ENCODE measurements at places on chromosomes 7 and 10.

DNA sequence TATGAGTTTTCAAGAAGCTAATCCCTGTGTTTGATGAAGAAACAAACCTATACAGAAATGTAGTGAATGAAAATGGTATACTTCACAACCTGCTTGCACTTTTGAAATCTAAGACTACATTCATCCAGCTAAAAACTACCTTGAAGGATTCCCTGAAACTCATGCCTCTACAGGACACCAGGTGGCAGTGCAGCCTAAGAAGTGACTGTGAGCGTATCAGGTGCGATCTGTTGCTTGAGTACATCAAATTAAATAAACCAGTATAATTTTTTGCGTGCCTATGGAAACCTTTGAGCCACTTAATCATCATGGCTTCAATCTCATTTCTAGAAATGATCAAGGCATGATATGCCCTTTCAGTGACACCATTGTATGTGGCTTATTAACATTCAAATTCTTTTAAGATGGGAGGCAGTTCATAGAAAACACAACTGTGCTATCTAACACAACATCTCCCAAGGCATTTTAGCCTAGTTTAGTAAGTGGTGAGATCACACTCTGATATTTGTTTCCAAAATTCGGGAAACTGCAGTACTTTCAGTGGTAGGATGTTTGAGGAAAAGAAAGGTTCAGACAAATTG lies 57.4 kb downstream of the PPP1R17 start:
- peak; percentile 75 for DNase-seq

DNA sequence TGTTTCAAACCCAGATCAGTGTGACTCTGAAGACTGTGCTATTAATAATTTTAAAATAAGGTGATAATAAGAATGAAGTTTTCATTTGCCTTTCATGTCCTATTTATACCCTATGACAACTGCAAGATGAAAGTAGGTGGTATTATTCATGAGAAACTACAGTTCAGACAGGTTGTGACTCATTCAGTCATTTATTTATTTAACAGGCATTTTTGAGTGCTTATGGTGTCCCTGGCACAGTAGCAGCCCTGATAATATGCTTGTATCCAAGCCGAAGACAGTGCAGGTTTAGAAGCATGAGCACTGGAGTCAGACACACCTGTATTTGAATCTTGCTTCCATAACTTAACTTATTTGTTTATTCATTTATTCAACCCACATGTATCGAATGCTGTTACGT lies 87.1 kb downstream of the FZD1 start:
- DNase-seq: peak; percentile 64

DNA sequence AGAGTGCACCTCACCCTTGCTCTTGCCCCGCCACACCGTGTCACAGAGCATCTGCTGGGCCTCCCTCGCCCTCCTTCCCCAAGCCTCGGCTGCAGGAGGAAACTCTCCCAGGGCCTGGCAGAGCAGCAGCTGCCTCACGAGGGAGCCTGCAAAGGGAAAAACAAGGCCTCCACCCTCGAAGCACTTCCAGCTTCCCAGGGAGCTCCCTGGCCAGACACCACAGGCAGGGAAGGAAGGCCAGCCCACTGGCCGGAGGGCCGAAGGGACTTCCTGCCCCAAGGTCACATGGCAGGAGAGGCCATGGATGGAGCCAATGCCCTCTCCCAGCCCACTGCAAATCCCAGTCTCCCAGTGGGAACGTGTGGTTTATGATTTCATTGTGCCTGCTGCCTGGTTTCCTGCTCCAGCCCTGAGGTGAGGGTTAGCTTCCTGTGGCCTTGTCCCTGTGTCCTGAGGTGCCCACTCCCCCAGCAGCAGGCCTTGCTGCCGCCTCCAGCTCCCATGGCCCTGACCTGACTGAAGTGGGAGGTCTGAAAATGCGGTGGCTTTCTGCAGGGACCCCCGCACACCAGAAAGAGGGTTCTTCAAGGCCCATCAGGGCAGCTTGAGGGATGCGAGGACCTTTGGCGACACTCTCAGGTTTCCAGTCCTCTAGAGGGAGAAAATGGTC lies 100.5 kb upstream of the PPIF start:
- peak; percentile 71 for DNase-seq

- no peak for DNase-seq
Measured at GRCh38 chr7:31121601-31122000, 69.5 kb downstream of the ADCYAP1R1 start.

DNA sequence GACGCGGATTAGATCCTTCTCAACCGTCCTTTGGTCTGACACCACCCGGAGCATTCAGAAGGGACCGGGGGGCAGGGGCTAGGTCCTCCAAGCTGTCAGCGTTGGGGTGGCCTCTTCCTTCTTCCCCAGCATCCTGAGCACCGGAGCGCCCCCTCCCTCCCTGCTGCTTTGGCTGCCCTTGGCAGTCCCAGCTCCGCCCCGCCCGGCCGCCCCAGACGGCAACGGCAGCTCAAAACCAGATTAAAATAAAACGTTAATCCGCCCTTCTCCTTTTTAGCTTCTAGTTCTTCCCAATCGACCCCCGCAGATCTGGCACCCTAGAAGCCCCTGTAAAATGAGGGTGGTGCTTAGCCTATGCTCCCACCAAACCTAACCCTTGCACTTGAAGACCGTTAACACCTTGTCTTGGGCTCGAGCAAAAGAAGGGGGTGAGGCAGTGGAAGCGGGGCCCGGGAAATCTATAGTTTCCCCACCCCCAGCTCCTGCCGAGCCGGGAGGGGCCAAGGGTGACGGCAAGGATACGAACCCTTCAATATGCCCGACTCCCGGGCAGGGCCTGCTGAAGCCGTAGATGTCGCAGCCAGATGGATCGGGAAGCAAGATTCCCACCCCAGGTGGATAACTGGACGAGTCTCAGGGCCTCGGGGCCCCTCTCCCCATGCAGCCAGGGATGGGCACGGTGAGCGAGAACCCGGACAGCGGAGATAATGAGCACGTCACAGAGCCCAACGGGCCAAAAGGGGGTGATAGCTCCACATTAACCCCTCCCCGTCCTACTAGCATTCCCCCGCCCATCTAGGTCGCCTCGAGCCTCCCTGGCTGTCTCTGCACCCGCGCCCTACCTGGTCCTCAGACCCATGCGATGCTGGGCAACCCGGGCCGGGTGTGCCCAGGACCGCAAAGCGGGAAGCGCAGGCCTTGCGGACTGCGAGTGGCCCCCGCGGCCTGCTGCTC lies 169.7 kb downstream of the NRF1 start:
- peak; percentile 62 for DNase-seq

DNA sequence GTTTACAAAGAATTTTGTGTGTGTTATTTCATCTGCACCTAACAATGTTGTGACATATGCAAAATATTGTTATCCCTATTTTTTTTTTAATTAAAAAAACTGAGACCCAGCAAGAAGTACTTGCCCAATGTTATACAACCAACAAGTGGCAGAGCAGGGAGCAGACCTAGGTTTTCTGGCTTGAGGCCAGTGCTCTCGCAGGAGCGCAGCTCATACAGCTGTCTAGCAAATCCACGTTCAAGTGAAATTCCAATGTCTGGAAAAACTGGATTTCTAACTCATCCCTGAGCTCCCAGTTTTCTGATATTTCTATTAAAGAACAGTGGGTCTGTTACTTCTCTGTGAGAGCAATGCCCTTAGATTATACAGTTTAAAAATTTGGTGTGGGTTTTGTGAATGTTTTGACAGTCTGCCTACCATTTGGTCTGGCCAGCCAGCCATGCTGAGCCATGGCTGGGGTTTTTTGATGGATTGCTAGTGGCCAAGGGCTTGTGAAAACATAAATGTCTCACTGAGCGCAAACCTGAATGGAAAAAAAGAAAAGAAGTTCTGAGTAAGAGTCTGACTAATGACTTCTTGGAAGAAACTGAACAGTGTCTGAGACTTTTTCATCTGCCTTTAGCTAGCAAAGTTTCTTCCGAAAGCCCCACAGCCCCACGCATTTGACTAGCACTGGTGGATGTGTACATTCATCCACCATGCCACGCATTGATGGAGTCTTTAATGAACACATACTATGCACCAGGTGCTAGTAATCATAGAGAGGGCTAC lies 15.4 kb upstream of the PRF1 start:
- DNase-seq: peak; percentile 86

GRCh38 chr7:36781011-36781738 lies 56.9 kb upstream of the AOAH start:
- DNase-seq: no peak

GRCh38 chr7:150784954-150785353 lies 15.2 kb downstream of the TMEM176B start:
- no peak for DNase-seq

GRCh38 chr7:122682815-122683550 lies 15.9 kb downstream of the RNF133 start:
- no peak for DNase-seq

GRCh38 chr7:103989785-103990767 lies 618 bp upstream of the RELN start:
- peak; percentile 49 for DNase-seq

DNA sequence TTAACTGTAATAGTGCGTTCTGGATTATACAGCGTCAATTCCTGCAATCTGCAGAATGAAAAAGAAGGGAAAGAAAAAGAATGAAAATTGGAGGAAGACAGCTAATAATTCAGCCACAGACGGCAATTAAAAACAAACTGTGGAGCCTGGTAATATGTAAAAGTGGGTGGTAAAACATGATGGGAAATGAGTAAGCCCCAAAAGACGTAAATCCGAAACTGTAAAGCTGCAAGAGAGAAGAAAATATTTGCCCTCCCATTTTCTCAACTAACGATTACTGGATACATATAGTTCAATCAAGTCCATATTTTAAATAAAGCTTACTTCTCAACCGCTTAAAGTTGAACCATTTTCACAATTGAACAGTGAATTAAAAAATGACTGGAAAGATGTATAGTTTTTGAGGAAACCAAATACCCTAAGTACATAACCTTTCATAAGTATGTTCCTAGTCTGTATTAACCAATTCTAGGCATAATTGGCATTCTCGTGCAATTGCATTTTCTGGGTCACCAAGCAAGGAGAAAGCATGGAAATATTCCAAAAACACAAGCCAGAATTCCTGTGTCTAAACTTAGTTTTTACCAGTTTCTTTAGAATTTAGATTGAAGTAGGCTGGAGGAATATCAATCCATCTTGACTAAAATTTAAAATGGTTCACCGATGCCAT lies 44.8 kb downstream of the MALSU1 start:
- peak; percentile 74 for DNase-seq

DNA sequence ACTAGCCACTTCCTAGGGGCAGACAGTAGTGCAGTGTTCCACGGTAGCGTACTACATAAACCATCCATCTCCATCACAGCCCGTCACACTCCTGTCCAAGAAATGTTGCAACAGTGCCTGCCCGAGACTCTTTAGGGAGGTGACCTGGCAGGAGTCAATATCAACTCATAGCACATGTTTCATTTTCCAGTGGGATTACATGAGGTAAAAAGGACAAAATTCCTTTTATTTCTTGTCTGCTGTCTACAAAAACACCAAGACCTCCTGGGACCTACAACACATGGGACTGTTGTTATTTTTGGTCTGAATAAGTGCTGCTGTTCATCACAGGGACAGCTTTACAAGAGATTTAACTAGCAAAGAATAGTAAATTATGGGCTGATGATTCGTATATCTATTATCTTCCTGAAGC lies 99.9 kb downstream of the MPP7 start:
- peak; percentile 42 for DNase-seq
